ENCODE measurements at places on chromosomes 3 and 15. TPM values are rescaled to one million over a fixed set of nuclear protein-coding genes. Genes with fewer than 3 reads are reported as not detected.

GRCh38 chr3:155102329-155102728 lies 22.2 kb downstream of the MME start:
- DNase-seq: no peak

DNA sequence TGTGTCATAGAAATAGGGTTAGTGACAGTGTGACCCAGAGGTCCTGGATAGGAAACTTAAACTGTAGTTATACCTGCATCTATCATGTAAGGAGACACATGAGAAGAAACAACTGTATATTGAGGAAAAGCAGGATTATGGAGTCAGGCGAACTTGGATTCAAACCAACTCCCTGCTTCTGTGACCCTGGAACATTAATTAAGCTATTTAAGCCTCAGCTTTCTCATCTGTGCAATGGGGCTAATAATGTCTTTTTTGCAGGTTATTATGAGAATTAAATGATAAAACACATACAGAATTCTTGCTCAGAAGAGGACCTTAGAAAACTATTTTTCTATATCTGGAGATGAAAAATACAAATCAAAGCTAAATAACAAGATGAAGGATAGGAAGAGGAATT lies 481.8 kb downstream of the MECOM start:
- DNase-seq: no peak

DNA sequence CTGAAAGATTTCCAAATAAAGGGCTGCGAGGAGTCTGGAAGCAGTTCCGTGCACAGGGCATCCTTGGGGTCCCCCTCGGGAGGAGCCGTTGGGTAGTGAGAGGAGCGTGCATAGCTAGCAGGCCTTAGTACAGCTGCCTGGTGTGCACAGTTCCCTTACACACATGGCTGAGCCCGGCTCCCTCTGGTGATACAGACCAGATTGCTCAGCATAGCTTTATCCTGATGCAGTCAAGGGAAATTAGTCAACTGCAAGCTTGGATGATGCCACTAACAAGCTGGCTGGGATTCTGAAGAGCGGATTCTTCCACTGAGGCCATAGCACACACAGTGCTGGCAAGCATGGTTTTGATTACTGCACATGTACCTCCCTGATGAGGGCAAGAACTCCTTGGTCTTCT lies 349.4 kb downstream of the LRTM1 start:
- DNase-seq: no peak

- DNase-seq: no peak
These were observed 182.5 kb upstream of the KCNH8 start for GRCh38 chr3:18965781-18966180.

DNA sequence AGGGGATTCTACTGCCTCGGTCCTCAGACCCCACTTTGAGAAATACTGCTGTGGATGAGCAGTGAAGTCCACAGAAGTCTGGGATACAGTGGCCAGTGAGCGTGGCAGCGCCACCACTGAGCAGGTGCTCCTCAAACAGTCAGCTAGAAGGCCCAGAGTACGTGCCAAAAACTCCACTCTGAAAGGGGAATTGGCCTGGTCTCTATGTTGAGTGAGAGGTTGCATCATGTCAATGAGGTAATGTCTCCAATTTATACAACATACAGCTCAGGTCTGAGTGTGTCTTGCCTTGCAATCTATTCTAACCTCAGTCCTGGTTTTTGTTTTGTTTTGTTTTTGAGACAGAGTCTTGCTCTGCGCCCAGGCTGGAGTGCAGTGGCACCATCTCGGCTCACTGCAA lies 53.3 kb upstream of the ETV5 start:
- no peak for DNase-seq

DNA sequence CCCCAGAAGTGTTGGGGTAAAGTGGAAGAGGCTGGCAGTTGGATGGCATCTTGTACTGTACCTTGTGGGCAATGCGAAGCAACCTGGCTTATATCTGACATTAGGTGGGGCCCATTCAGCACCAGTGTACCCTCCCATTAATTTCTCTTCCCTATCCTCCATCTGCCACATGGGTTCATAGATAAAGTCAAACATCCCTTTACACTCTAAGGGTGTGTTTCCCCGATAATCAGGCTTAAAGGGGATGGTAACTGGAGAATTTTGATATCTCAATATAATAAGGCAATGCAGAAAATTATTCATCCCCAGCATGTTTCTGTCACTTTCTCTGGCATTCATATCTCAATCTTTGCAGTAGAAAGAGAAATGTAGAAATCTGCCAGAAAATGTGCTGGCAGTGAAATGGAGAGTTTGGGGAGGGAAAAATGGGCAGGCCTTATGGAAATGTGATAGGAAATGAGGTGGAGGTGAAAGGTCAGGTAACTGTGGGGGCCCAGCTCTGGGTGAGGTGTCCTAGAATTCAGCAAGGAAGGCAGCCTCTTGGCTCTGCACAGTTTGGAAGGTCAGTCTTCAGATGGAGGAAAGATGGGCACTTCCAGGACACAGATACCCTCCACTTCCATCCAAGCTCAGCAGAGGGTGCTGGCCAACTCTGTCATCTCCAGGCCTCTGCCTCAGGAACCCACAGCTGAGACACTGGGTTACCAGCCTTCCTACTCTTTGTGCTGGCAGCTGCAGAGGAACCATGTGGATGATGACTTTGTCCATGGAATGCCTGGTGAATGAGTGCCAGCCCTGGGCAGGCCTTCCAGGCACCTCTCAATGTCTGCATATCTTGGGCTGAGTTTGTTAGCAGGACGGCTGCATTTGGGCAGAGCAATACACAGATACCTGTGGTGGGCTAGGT lies 325.9 kb upstream of the CTDSPL start:
- DNase-seq: no peak

DNA sequence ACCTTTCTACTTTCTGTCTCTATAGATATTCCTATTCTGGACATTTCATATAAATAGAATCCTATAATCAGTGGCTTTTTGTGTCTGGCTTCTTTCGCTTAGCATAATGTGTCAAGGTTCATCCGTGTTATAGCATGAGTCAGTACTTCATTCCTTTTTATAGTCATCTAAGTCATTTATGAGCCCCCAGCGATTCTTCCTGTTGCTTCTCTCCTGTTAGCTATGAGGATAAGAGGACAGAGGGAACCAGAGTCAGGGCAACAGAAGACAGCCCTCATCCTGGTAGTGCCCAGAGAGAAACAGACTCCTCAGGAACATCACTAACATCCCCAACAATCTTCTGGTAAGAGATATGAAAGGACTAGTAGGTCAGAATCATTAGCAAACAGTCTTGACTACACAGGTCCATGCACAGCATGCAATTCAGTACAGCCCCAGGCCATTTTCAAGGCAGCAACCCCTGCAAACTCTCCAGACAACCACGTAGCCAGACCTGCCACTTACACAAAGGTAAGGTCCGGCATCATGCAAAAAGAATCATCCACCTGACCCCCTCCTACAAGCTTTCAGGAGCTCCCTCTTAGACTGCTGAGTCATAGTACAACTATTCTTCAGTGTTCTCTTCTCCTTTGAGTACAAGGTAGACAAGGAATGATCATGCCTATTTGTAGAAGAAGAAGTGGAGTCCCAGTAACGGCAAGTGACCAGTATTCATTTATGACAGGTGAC lies 91.5 kb downstream of the MYLK start:
- DNase-seq: no peak

- no peak for DNase-seq
These were observed 15.1 kb downstream of the SLC6A20 start for GRCh38 chr3:45781271-45781670.

DNA sequence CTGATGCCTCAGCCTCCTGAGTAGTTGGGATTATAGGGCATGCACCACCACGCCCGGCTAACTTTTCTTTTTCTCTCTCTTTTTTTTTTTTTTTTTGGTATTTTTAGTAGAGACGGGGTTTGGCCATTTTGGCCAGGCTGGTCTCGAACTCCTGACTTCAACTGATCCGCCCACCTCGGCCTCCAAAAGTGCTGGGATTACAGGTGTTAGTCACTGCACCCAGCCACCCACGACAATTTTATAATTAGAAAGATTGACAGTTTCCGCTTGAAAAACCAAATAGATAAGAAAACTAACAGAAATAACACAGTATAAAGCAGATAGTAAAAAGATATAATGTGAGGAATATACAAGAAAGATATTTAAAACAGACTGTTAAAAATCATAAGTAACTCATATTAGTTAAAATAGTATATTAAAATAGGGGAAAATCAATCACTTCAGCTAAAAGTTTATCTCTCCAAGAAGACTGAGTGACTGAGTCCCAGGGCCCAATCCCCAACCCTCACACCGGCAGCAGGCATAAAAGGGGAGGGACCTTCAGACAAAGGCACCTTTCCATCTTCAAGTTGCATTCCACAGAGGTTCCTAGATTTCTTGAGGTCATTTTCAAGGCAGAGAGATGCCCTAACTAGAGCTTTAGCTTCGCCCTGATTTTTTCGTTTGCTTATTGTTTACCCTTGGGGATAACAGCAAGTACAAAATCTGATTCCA lies 1.4 kb upstream of the WHAMM start:
- DNase-seq: no peak

DNA sequence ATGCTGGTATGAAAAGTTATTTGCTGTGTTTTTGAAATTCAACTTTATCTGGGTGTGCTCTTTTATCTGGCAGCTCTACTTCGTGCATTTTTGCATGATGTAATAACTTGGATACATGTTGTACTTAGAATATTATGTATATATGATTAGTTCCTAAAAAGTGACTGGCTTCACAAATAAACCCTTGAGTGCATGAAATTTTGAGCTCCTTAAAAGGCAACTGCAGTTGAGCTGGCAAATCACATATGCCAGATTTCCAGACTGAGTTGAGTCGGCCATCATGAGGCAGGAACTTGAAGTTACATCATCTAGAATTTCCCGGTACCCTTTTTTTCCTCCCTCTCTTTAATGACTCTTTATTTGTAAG lies 162.5 kb downstream of the FNDC3B start:
- DNase-seq: no peak

DNA sequence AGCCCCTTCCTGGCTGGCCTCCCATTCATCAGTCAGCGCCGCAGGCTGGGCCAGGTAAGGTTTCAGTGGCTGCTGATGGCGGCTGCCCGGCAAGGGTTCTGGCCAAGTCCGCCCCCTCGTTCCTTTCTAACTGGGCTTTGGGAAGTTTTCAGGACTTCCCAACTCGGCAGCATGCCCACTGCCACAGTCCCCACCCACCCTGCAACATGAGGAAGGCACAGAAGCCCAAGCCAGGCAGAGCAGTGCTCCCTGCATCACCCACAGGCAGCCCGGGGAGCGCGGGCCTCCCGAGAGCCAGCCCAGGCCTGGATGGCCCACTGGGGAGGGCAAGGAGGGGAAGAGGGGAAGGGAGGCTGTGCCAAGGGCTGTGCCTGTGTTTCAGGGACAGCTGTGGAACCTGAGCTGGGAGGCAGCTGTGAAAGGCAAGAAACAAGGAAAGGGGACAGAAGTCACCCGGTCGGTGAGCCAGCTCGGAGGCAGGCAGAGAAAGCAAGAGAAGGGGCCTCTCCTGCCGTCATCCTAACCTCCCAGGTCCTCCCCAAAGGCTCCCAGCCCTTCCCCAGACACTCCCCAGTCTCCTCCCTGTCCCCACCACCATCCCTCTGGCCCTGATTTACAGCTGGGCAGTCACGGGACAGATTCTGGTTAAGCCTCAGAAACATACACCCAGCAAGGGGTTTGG lies 73.9 kb downstream of the CPN2 start:
- DNase-seq: peak; percentile 78

DNA sequence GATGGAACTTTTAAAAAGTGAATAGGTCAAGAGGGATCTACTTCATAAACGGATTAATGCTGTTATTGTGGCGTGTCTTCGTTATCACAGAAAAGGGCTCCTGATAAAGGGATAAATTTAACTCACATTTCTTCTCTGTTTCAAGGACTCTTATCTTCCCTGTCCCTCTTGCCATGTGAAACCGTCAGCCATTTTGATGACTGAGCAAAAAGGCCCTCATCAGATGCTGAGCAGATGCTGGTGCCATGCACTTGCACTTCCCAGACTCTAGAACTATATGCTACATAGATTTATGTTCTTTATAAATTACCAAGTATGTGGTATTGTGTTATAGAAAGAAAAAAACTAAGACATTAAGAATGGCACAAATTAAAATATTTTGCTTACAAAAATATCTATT lies 1011.8 kb upstream of the GBE1 start:
- DNase-seq: no peak

The GOLGA8G gene
- polyA plus RNA-seq: not detected

The FYCO1 gene
- polyA plus RNA-seq: 11.1 TPM

The C3orf20 gene
- not detected for polyA plus RNA-seq

The CRYBG3 gene
- 3.1 TPM for polyA plus RNA-seq

The SLC6A1 gene
- not detected for polyA plus RNA-seq

The CLRN1 gene
- not detected for polyA plus RNA-seq

The ADAMTS17 gene
- 1.7 TPM for polyA plus RNA-seq

The GOLGA6D gene
- polyA plus RNA-seq: not detected

The ROBO2 gene
- 1.6 TPM for polyA plus RNA-seq

The ZPLD1 gene
- not detected for polyA plus RNA-seq

The EHHADH gene
- 60.9 TPM for polyA plus RNA-seq

All from kidney (tissue), 22 donors.